ENCODE measurements at places on chromosomes 2 and 18. TPM values are rescaled to one million over a fixed set of nuclear protein-coding genes. Genes with fewer than 3 reads are reported as not detected.

GRCh38 chr2:118632921-118633320 is 214.5 kb downstream of the EN1 start:
- DNase-seq = no peak

GRCh38 chr2:119688616-119689015 is 9.6 kb downstream of the TMEM177 start:
- DNase-seq = no peak

DNA sequence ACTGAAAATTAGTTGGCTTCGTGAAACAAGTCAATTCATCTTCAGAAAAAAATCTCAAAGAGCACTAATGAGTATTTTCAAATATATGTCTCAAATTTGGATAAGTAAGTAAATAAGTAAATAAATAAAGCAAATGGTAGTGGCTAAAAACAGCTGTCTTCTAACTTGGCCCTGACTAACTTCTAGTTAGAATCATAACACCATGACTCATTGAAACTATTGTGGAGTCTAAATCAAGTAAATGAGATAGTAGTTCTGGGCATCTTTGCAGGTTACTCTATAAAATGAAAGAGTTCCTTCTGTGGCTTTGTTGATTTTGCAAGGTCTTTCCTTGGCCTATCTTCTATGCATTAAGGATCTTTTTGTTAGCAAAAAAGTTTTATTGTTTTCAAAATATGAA is 110.7 kb downstream of the SLC8A1 start:
- no peak for DNase-seq

- DNase-seq = no peak
Measured at GRCh38 chr2:39623917-39624316, 41.8 kb upstream of the TMEM178A start.

DNA sequence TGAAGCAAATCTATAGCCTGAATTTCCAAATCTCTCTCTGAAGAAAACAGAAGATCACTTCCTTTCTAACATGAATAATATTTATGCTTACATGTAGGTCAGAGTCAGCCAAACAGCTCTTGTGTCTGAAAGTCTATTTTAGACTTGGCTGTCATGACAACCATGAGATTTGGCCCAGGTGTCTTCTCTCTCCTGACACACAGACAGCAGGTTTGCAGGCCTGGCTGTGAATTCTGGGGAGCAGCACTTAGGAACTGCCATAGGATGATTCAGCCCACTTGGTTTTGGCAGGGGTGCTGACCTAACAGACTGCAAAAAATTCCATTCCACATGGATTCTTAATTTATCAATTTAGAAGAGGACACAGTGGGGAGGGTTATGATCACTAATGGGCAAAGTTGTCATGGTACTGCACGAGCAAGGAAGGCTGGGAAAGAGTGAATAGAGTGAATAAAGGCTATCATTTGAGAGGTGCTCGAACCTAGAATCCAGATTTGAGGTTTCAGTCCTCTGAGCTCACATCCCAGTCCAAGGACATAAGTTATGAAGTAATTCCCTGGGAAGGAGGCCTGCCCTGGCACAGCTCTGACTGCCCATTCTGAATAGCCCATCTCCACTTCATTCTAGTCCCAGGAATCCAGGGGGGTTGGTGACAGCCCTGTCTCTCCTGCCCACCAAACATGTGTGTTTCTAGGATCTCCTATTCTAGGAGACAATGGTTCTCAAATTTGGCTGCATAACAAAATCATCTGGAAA is 453.9 kb upstream of the TRIB2 start:
- DNase-seq = no peak

- no peak for DNase-seq
Measured at GRCh38 chr2:150479075-150479915, 8.2 kb downstream of the RND3 start.

- DNase-seq = no peak
Measured at GRCh38 chr18:59551902-59552635, 145.2 kb downstream of the CCBE1 start.

Gene PDIA6
- 55.0 TPM for total RNA-seq

GRCh38 chr2:161844822-161845221 is 220.6 kb downstream of the SLC4A10 start:
- no peak for DNase-seq

DNA sequence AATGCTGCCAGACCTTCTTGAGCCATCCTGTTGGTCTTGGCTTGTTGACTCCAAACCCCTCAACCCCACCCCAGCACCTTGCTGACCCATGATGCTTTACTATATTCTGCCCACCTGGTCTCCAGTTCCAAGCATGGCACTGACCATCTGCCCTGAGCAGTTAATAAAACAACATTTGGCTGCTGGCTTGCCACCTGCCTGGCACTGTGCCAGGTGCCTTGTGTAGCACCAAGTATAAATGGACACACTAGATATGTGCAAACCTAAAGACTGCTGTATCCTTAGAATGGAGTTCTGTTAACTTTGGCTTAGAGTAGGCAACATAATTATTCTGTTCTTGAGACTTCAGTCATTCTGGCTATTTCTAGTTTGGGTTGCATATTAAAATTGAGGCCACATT is 91.4 kb downstream of the ACSL3 start:
- DNase-seq = no peak

Gene MREG
- 11.8 TPM for total RNA-seq

- no peak for DNase-seq
Measured at GRCh38 chr18:32966141-32966540, 193.3 kb upstream of the KLHL14 start.

Gene PLGLB2
- 2.0 TPM for total RNA-seq

GRCh38 chr18:25704071-25704470 is 352.1 kb upstream of the ZNF521 start:
- no peak for DNase-seq

DNA sequence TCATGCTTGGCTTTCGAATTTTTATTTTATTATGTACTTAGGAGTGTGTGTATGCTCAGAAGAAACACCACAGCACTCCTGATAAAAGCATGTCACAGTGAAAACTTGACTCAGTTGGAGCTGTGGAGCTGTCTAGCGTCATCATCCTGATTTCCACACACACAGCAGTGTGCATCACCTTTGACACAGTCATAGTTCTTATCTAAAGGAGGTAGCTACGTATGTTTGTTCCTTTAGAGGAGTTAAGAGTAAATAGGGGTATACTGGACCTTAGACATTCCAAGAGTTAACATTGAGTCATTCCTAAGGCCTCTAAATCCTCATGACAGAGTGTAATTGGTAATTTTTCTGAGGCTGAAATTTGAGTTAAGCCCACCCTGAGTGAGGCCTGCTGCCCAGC is 96.9 kb downstream of the PHLPP1 start:
- DNase-seq = no peak

GRCh38 chr2:119126650-119127049 is 31.9 kb downstream of the C1QL2 start:
- DNase-seq = no peak

DNA sequence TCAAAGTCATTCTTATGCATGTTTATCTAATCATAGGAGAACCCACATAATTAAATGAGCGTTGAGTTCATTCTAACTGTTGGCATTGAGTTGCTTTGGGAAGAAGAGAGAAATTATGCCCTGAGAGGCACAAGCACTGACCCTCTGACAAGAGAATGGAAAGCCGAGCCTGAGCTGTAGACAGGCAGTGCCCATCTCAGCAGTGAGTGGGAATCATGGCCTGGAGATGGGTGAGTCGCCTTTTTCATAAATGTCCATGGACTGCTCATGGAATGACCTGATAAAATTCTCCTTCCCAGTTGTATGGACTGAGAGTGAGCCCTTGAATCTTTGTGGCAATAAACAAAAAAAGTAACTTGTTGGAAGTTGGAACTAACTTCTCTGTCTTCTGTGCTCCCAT is 21.4 kb upstream of the MYO3B start:
- DNase-seq = no peak

- DNase-seq = no peak
Measured at GRCh38 chr18:78794071-78794430, 185.6 kb upstream of the SALL3 start.

DNA sequence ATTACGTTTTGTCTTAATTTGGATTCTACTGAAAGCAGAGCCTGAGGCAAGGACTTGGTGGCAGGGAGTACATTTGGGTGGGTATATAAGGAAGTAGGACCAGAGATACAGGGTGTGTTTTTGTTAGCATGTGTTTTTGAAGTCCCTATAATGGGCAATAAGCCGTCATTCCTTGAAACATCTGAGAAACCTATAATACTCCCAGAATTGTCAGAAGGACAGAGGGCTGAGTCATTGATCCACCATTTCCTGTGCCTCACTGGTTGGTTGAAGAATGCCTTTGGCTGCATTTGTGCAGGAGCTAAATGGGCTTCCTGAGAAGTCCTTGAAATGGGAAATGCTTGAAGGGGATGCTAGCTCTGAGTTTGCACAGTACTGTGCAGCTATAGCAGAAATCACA is 281.8 kb upstream of the ZEB2 start:
- no peak for DNase-seq

Gene APOB
- not detected for total RNA-seq

Gene FSHR
- total RNA-seq = not detected
